ENCODE measurements at places on chromosomes 7 and 10. TPM values are rescaled to one million over a fixed set of nuclear protein-coding genes. Genes with fewer than 3 reads are reported as not detected.

The KAZALD1 gene
- total RNA-seq = 9.3 TPM

The PRPS1L1 gene
- not detected for total RNA-seq

DNA sequence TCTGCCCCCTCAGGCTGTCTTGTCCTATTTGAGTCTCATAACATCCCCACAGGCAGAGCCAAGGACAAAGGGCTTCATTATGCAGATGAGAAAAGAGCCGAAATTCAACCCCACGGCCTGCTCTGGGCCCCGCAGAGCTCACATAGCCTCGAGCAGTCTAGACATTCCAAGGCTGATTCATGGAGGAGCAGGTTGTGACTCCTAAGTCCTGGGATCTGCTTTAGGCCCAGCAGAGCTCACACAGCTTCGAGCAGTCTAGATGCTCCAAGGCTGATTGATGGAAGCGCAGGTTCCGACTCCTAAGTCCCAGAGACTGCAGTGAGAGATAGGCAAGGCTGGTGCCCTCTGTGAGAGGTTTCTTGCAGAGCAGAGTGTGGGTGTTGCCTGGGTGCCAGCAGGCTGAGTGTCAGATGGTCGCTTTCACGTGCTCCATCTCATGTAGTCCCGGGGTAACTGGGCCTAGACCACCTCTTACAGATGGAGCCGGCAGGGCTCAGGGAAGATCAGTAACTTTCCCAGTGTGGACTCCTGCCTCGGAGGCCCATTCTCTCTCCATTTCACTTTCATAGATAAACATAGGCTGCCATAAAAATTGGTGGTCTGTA, 436.1 kb upstream of the FOXK1 start:
- peak; percentile 49 for DNase-seq

GRCh38 chr7:105975770-105976417, 12.8 kb downstream of the CDHR3 start:
- no peak for DNase-seq
